ENCODE measurements at places on chromosomes 7 and 10.

- DNase-seq: no peak
Observed at GRCh38 chr7:55030314-55030713, 11.5 kb downstream of the EGFR start.

DNA sequence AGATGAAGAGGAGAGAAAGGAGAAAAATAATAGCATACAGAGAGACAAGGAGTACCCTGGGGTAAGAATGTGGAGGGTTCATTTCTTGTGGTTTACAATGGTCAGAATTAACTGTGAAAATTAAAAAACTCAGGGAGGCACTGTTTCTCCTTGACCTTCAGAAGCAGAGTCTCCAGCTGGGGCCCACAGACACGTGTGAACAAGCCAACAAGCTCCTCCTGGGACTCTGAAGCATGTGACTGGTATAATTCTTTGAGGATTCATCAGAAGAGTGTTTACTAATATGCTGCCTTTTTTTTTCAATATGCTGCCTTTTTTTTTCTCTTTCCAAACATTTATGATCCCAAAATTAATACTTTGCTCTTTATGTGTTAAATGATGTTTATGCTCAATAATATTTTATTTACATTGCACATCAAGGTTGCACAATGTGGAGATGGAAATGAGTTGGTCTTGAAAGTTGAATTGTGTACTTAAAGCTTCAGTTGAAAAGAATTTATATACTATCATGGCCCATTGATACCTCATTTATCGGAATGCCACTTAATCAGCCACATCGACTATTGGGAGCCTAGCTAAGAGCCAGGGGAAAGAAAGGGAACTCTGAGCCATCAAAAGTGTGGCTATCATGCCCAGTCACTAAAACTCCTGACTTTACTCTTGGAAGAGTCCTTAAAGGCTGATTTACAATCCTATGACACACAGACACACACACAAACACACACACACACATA lies 134.7 kb upstream of the RHOBTB1 start:
- no peak for DNase-seq

DNA sequence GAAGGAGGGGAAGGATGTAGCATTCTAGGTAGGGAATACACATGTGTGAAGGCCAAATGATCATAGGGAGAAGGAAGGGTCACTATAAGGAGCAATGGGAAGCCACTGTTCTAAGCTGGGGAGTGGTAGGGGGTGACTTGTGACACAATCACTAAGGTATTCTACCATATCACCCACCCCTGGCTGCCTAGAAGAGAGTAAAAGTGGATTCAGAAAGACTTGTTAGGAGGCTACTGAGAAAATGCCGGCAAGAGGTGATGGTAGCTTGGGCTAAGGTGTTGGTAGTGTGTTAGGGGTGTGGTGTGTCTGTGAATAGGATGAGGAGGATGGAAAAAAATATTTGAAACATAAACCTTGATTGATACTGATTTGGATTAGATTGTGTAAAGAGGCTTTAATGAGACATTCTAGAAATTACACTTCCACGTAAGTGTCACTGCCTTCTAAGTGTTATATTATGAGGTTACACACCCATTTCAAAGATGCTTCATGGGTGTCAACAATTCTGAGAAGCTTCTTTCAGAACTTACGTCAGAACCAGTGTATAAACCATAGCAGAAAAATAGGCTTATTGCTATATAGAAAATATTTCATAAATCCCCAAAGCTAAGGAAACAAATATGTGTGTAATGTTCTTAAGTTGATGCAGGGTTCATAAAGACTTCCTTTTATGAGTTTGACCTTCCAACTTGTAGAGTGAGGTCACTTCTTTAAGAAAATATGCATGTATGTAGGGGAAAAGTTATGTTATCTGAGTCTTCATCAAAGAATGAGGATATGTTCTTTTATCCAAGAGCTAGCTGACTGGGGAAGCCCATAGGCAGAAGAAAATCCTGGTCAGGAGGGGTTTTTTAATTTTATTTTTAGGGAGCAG lies 5.6 kb upstream of the BPGM start:
- DNase-seq: no peak

- no peak for DNase-seq
Observed at GRCh38 chr7:122460936-122461335, 156.4 kb upstream of the FEZF1 start.

DNA sequence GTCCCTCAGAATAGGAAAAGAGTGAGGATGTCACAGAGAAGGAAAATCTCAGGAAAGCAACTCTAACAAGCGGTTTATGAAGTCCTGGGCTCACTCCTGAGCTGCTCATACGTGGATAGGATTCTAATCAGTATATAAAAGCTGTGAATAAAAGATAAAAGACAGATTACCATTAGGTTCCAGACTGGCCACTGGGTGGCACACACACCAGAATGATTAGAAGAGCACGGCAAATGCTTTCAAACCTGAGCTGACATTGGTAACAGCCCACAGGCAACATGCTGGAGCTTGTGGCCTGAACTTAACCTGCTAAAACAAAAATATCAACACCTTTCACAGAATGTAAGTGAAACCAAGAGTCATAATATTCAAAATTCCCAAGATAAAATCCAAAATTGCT lies 370.8 kb downstream of the GRID1 start:
- no peak for DNase-seq

- DNase-seq: no peak
Observed at GRCh38 chr10:121418126-121418777, 180.0 kb downstream of the FGFR2 start.

- no peak for DNase-seq
Observed at GRCh38 chr10:48418189-48418788, 111.8 kb downstream of the MAPK8 start.

GRCh38 chr10:119783665-119784027 lies 57.8 kb downstream of the INPP5F start:
- DNase-seq: no peak

- DNase-seq: no peak
Observed at GRCh38 chr10:101997803-101998202, 58.2 kb downstream of the ARMH3 start.

DNA sequence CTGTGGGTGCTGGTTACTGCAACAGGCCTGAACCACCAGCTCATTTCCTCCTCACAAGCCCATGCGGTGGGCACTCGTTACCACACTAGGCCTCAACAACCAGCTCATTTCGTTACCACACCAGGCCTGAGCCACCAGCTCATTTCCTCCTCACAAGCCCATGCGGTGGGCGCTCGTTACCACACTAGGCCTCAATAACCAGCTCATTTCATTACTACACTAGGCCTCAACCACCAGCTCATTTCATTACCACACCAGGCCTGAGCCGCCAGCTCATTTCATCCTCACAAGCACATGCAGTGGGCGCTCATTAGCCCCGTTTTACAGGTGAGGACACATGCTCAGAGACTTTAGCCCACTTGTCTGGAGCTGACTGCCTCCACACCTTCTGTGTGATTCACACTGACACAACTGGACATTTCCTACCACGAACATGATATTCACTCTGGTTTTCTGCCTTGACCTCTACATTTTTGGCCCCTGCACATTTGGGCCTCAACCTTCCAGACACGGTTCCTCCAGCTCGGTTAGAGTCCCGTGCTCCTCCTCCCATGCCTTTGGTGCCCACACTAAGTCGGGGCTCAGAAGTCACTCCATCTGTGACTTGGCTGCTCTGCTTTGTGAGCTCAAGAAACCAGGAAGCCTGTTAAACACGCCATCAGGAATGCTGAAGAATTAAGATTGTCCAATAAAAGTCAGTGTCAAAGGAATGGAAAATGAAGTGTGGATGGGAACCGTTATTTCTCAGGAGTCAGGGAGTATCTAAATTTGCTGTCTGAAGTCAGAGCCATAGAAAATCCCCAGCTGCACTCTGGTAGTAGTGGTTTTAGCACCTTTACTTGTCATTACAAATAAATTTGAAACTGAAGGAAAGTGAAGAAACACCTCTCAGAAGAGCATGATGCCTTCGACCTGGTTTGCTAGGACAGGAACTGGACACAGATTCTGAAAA lies 55.8 kb upstream of the LANCL2 start:
- no peak for DNase-seq

GRCh38 chr10:93757801-93758507 lies at the start of gene LGI1:
LGI1 (plus strand) TSS chr10:93757936; CDS start chr10:93758145, 209 bp downstream.
- no peak for DNase-seq

DNA sequence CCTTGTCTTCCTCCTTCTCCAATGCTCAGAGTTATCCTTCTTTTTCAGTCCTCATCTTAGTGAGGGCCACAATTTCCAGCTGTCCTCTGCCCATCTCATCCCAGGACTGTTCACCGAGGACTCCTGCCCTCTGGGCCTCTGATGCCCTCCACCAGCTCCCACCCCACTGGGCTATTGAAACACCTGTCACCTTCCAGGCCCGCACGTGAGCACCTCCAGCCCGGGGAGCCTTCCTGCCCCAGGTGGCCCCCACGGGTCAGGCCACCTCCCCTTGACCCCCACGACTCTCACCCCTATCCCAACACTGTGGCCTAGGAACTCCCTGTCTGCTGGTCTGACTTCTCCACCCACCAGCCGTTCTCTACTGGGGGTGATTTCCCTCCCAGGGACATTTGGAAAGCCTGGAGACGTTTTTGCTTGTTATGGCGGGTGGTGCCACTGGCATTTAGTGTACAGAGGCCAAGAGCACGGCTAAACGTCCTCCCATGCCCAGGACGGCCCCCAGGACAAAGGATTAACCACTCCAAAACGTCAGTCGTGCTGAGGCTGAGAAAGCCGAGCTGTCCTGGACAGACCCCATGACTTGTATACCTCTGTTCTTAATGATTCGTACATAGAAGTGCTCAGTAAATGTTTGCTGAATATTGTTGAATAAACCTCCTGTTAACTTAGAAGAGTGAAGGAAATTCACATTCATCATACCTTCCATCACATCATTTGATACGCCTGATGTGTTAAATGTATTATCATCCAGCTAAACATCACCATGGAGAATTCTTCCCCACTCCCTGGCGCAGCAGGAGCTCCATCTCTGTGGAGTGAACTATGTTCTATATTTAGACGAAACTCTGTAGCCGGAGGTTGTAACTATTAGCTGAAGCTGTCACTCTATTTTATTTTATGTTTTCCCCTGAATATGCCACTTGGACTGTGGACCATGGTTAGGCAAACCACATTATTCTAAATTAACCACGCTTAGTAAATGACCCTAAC lies 270.1 kb upstream of the SHH start:
- no peak for DNase-seq

- no peak for DNase-seq
Observed at GRCh38 chr10:88120599-88121333, 257.3 kb downstream of the PTEN start.

- DNase-seq: no peak
Observed at GRCh38 chr10:3057946-3058345, 9.4 kb upstream of the PFKP start.

All from AG09319 (cell line).